ENCODE measurements at places on chromosomes 5 and 9.

GRCh38 chr5:68339921-68340321 lies 124.4 kb downstream of the PIK3R1 start:
- DNase-seq: no peak

- no peak for DNase-seq
These were observed 19.6 kb upstream of the FOCAD start for GRCh38 chr9:20664501-20664900.

- no peak for DNase-seq
These were observed 304.3 kb downstream of the ARHGAP26 start for GRCh38 chr5:143074414-143074996.

- DNase-seq: no peak
These were observed 525 bp downstream of the SRP19 start for GRCh38 chr5:112861638-112861985.

DNA sequence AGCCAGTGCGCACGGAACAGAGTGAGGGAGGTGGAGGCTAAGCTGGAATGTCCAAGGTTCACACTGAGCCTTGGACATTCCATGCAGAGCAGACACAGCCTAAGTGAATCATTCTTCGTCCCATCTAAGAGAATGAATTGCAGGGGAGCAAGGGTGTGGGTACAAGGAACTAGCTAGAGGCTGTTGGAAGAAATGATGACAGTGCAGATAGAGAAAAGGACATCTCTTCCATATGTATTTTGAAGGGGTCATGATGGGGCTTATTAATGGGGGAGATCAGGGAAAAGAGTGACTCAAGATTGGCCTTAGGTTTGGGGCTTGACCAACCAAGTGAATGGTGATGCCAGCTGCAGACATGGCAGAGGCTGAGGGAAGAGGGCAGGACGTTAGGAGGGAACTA lies 59.2 kb downstream of the MTX3 start:
- no peak for DNase-seq

GRCh38 chr5:38650946-38651345 lies 94.5 kb upstream of the LIFR start:
- DNase-seq: no peak

GRCh38 chr9:16869882-16870595 lies 431 bp downstream of the BNC2 start:
- no peak for DNase-seq

- no peak for DNase-seq
These were observed 60.5 kb upstream of the HSPA9 start for GRCh38 chr5:138635708-138636107.

DNA sequence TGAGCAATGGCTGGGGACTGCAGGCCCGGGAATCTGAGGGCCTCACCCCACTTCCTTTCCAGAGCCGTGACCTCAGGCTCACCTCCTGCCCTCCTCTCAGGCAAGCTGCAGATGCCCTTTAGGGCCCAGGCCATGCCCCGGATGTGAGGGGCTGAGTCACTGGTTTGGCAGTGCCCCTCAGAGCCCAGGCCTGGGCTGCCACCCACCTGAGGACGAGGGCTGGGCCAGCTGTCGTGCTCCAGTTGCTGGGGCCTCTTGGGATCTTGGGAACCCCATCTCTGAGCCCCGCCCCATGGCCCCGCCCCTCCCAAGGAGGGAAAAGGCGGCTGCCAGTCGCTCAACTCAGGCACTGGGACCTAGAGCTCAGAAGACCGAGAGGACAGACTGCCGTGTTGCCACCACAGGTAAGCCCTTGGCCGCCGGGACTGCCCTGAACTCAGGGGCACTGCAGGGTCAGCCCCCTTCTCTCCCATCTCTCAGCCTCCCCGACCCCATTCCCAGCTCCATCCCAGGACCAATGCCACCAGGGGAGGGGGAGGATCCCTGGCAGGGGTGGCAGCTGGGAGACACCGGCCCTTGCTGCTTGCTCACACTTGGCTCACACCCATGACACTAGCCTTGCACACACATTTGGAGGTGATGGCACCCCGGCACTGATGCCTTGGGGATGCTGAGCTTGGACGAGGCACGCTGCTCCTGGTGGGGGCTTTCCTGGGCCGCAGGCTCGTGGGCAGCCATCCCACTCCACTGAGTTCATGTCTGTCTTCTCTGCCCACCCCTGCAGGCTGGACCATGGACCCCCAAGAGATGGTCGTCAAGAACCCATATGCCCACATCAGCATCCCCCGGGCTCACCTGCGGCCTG lies at the start of gene CYSRT1:
CYSRT1 (plus strand) TSS at position 345 of the 865 bp plus-strand sequence; CDS start at position 793, 448 bp downstream.
- DNase-seq: peak; percentile 97

DNA sequence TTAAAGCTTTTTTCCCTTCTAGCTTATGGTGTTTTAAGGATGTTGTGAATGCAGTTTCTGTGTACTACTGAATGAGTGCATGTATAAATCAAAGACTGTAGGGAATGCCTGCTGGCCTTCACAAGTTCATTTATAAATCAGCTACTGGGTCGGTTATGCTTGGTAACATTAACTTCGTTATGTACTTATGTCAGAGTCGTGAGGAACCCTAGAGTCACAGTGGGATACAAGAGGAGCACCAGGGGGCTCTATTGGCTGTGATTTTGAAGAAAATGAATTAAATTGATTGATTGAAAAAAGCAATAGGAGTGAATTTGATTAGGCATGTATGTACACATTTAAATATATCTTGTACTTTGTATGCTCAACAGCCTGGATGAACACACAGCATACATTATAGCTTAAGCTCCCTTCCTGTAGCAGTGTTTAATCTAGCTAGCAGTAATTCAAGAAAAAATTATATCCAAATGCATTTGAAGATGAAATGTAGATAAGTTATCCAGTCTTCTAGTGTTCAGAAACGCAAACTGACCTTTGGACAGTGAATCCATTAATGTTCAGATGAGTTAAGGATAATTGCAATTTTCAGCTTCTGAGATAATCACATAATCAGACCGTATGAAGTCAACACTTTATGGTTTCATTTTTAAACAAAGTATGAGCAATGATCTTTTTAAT lies 204.2 kb downstream of the KDM4C start:
- DNase-seq: no peak

- DNase-seq: no peak
These were observed 92.5 kb upstream of the ZNF366 start for GRCh38 chr5:72599519-72600370.

DNA sequence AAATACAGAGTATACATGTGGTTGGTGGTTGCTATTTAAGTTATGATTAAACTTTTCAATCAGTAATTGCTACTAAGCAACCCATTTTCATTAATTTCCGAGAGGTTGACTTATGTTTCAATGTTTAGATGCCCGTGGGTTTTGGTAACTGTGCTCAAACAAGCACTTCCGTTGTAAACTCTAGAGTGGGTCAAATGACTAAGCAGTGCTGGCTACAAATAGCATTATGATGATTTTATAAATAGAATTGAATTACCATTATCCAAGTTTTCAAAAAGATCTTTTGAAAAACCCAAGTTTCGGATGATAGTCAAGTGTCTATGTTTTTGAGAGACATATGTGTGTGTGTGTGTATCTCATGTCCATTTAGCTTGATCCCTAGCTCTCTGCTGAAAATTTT lies 2369.4 kb upstream of the ACO1 start:
- DNase-seq: no peak

- DNase-seq: no peak
These were observed 34.0 kb upstream of the FLT4 start for GRCh38 chr5:180683220-180683922.

DNA sequence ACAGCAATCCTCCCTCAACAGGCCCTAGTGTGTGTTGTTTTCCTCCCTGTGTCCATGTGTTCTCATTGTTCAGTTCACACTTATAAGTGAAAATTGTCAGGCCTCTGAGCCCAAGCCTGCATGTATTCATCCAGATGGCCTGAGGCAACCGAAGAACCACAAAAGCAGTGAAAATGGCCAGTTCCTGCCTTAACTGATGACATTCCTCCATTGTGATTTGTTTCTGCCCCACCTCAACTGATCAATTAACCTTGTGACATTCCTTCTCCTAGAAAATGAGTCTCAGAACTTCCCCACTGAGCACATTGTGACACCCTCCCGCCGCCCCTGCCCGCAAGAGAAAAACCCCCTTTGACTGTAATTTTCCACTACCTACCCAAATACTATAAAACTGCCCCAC lies 17.4 kb upstream of the TRPC7 start:
- DNase-seq: no peak

DNA sequence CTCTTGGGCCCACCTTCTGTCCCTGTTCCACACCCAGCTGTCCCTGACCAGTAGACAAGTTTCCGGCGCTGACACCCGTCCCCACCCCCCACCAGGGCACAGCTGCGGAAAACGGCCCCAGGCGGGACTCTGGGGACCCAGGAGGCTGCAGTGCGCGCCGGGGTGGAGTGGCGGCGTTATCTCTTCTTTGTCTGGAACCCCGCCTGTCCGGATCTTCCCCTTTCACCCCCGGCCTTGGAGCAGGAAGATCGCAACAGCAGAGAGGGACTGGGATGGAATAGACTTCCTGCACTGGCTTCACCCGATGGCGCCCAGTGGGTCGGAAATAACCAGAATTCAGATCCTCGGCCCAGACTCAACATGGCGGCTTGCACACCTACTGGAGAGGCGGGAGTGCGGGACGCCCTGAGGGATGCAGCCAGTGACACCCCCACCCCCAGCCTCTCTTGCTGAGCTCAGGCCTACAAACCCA lies 4.7 kb downstream of the PAX5 start:
- no peak for DNase-seq

DNA sequence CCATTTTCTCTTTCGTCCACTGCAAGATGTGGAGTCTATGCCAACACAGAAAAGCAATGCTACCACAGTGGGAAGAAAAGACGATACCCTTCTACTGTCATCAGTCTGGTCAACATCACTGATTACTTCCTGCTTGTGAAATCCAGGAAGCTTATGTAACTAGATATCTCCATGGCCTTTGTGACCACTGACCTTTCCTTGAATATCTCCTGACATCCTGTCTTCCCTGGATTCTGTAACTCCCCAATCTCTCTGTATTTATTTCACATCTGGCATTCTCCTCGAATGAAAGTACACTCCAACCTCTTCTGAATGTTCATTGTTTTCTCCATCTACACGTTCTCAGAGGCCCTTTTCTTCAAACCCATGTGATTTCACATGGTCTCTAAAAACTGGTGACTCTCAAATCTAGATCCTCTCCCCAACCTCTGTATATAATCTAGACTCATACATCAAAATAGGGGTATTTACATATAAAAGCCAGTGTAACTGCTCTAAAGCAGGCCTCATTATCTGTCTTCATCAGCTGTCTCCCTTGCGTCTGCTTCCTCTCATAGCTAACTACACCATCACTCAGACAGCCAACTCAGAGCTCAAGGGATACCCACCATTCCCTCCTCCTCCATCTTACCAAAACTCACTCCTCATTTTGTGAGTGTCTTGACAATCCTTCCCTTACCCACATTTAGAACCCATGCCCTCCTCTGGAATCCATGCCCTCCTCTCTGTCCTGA lies 156.8 kb downstream of the SEMA5A start:
- DNase-seq: no peak

- no peak for DNase-seq
These were observed 101.9 kb downstream of the NFIB start for GRCh38 chr9:14212077-14212476.

GRCh38 chr5:102910240-102911226 lies 155.4 kb downstream of the PAM start:
- no peak for DNase-seq

GRCh38 chr5:73507062-73507461 lies 8.8 kb downstream of the BTF3 start:
- DNase-seq: no peak

- no peak for DNase-seq
These were observed 140.9 kb downstream of the PSAT1 start for GRCh38 chr9:78437806-78438205.

- no peak for DNase-seq
These were observed 121.4 kb downstream of the CMYA5 start for GRCh38 chr5:79811081-79811480.

- DNase-seq: no peak
These were observed 139.3 kb downstream of the ZSWIM6 start for GRCh38 chr5:61471352-61471751.

DNA sequence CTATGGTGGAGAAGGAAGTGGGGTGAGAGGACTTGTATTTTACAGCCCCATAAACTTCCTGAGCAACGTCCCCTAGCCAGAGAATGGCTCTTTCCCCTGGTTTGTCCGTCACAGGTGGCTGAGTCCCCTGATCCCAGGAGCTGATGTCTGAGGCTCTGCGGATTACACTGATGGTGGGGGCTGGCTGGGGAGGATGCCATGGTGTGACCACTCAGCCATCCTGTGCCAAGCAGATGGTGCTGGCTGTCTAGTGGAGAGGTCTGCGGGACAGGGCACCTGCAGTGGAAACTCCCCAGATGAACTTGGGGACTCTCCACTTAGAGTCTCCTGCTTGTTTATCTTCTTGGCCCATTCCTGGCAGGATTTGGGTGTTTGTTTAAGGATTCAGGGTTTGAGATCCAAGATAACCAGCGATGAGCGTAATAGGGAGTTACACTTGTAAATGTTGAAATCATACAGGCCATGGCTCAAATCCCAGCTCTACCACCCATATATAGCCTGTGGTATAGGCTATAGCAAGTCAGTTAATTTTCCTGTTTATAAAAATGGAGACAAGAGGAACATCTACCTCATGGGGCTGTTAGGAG lies 4.7 kb upstream of the PTGS1 start:
- no peak for DNase-seq

DNA sequence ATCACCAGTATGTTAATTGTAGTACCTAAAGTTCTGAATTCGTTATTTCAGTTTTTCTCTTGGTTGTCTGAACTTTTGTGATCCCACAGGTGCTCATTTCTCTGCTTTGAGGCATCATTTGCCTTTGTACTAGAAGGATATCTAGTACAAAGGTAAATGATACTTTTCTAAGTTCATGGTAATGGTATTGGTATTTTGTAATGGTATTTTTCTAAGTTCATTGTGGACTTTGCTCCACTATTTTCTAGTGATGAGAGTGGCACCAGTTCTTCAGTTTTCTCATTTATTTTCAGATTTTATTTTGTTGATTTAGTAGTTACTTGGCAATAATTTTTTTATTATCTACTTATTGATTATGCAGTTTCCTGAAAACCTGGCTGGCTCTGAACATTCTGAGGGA lies 42.0 kb downstream of the RAB24 start:
- DNase-seq: no peak

DNA sequence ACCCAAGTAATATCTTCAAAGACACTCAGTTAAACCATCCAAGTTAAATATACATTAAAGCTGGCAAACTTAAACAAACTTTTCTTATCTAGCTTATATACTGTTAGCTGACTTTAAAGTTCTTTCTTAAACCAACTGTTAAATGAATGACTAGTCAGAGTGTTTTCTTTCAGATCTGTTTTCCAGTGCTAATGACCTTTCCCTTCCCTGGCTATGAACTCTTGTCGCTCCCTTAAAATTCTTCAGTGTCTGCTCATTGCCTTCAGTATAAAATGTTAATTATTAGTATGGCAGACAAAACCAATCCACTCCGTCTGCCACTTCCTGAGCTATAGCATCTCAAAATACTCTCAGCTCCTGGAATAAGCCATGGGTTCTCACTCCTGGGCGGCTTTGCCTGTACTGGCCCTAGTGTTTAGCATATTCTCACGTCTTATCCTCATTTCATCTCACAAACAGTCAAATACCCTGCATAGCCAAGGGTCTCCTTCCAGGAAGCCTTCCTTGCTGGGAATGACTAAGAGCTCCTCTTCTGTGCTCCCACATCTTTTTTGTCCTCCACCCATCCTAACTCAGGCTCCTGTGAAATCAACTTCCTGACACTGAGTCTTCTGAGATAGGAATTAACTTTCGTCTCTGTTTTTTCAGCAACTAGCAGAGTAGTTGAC lies 87.7 kb downstream of the VCAN start:
- no peak for DNase-seq

GRCh38 chr5:9523090-9523823 lies 22.6 kb downstream of the SEMA5A start:
- no peak for DNase-seq

- no peak for DNase-seq
These were observed 133.1 kb downstream of the KCNIP1 start for GRCh38 chr5:170636801-170637477.

- no peak for DNase-seq
These were observed 153.5 kb upstream of the TARS1 start for GRCh38 chr5:33287242-33287641.

All from RPMI8226 (cell line).